ENCODE measurements at places on chromosomes 2 and 18.

DNA sequence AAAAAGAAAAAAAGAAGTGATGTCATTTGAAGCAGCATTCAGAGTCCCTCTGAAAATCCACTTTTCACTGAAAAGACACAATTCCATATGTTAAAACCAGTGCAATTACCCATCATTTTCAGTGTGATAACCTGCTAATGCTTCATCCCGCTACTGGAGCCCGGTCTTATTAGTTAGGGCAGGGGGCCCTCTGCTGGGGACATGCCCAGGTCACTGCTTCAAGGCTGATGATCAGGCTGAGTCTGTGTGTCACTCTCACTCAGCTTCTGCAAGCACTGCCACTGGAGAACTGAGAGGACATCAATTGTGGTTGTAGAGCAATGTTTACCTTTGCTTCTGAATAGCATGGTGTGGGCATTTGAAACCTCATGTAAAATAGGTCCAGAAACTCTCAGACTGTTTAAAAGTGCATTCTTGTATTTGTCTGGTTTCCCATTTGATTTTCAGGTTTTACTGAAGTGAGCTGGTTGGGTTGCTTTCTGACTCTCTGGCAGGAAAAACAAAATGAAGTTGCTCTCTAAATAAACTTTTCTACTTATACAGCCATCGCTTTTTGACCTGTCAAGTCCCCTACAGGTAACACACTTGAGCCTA lies 49.2 kb upstream of the NXPH2 start:
- DNase-seq = peak; percentile 83

GRCh38 chr18:70363861-70364260 lies 75.0 kb downstream of the SOCS6 start:
- DNase-seq = no peak

GRCh38 chr2:172513524-172513900 lies 42.4 kb upstream of the PDK1 start:
- no peak for DNase-seq

- DNase-seq = no peak
These were observed 94.9 kb upstream of the GATA6 start for GRCh38 chr18:22074282-22075070.

GRCh38 chr18:42047721-42048120 lies 92.7 kb downstream of the PIK3C3 start:
- DNase-seq = no peak

- DNase-seq = no peak
These were observed 300.9 kb downstream of the NBAS start for GRCh38 chr2:15260196-15260595.

GRCh38 chr2:223523551-223524001 lies 78.6 kb downstream of the SCG2 start:
- no peak for DNase-seq

DNA sequence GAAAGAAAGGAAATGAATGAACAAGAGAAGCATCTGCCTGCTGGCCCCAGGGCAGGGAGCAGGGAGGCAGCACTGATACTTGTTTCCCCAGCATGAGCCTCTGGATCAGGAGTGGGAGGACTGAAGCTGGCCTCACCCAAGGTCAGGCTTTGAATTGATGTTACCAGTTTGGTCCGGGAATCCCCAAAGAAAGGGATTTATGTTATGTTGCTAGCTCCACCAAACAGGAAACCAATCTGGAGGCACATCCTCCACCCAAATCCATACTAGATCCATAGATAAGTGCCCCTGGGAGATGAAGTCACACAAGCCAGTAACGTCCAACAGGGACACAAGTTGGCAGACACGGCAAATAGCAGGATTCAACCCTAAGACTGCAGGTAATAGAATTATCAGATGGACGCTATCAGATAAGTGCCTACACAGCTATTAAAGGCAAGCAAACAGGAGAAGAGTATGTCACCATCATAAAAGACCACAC lies 85.9 kb downstream of the MTCL1 start:
- no peak for DNase-seq

DNA sequence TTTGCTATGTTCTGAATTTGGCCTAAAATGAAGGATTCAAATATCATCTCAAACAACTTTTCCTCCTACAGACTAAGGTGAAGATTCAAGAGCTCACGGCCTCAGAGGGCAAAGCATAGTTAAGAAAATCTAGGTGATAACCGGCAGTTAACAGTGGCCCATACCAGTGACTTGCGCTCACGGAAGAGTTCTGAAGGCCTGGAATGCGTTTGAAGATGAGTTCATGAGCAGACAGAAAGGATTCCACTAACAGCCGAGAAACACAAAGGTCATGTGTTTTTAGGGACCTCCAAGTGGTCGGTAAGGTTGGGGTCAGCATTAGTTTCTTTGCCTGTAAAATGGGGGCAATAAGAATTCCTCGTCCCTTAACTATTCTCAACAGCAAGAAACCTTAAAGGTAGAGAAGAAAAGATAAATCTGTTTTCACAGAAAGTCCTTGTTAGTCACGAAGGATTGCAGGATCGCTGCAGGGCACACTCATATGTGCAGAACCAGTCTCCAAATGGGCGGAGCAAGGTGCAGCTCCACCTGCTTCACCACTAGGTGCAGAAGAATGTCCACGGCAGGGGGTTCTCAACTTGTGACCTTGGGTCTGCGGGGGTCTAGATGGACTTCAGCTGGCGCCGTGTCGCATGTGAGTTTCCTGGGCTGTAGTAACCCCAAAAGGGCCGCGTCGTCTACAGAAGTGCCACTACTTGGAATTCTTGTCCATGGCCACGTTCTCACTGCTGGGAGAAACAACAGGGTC lies 708 bp upstream of the RPIA start:
- DNase-seq = no peak

DNA sequence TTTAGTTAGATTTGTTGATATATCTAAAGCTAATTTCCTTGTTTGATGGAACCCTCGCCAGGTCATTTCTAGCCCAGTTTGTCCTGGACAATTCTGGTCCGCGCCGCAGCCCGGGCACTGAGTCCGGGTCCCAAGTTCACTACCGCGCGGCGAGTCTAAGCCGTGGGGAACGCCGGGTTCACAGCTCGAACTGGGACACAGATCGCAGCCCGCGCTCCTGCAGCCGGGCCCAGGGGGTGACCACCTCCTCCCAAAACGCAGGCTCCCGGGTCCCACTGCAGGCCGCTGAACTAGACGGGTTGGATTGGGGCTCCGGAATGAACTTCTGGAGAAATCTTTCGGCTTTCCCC lies 681 bp downstream of the ACADL start:
- DNase-seq = no peak

DNA sequence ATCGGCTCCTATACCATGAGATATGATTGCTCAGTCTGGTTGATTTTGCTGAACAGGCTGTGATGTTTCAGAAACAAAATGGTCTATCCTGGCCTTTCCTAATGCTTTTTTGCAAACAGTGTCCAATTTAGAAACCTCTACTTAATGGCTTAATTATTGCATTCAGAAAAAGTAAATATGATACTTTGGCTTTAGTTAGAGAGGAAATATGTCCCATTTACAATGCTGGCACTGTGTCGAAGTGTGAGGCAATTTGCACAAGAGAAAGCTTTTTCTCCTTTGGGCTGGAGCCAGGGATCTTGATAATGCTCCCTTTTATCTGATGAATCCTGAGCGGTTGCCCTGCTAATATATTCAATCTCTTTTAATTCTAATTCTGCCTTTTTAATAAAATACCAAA lies 418.9 kb downstream of the EPHA4 start:
- no peak for DNase-seq

GRCh38 chr2:54482715-54483114 lies 26.6 kb downstream of the SPTBN1 start:
- DNase-seq = no peak

DNA sequence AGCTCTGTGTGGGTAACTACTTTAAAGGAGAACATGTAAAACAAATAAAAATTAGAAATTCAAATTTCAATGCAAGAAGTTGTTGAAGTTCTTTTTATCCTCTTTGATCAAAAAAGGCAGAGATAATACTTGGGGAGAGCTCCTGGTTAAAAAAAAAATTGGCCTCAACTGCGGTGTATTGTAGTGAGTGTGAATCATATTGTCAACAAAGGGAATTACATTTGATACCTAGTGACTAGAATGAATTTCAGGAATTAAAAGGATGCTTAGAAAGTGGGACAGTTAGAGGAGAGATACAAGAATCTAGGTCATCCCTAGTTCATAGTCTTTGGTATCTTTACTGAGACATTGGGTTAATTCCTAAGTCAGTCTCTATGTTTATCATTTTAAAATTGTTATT lies 473.0 kb downstream of the CCDC85A start:
- no peak for DNase-seq

- DNase-seq = no peak
These were observed 6.8 kb downstream of the COPS9 start for GRCh38 chr2:240129311-240129710.

- DNase-seq = no peak
These were observed 12.4 kb downstream of the CCL20 start for GRCh38 chr2:227826019-227826521.

GRCh38 chr2:127906206-127906926 lies 20.6 kb upstream of the AMMECR1L start:
- DNase-seq = no peak

- DNase-seq = no peak
These were observed 43.0 kb upstream of the MSTN start for GRCh38 chr2:190105554-190105953.

Measured in NCI-H1694 (cell line).